ENCODE measurements at places on chromosomes 2 and 18.

DNA sequence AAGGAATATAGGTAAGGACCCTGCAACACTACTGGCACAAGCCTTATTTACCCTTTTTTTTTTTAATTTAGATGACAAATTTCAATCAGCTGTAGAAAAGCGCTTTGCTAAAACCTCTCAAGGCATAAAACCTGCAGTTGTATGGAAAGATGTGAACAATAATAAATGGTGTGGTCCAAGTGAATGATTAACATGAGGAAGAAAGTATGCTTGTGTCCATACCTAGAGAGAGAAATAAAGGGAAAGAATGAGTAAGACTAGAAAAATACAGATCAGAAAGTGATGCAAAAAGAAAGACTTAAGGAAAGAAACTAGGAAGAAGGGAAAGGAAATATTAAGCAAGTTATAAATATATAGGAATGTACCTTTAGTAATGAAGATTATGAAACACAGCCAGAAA, 119.2 kb upstream of the SCN7A start:
- DNase-seq = no peak

DNA sequence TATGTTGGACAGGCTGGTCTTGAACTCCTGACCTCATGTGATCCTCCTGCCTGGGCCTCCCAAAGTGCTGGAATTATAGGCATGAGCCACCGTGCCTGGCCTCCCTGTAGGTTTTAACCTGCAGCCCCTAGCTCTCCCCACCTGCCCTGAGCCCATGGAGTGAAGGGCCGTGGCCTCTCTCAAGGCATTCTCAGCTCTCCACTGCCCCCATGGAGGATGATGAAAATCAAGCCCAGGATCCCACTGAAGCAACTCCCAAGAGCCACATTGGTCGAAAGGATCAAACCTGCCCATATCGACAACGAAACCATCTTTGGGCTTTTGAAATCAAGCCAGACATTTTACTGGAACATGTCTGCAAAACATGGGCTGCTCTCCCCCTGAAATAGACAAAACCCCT, 22.4 kb upstream of the CREG2 start:
- no peak for DNase-seq

DNA sequence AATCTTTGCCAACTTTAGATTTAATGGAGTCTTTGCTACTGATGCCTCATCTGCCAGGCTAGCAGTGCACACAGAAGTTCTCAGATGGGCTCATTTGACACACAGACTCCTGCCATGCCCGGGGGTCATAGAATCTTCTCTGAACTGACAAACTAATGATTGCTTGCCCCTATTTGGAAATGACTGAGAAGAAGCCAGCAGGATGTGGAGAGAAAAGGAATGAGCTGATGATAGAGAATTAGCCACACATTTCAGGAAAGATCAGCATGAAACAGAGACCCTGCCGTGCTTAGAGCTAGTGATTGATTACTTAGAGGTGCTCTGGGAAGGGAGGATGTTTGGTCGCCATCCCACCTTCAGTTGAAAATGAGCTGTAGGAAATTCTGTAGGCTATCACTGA, 178.5 kb downstream of the TPGS2 start:
- DNase-seq = no peak

DNA sequence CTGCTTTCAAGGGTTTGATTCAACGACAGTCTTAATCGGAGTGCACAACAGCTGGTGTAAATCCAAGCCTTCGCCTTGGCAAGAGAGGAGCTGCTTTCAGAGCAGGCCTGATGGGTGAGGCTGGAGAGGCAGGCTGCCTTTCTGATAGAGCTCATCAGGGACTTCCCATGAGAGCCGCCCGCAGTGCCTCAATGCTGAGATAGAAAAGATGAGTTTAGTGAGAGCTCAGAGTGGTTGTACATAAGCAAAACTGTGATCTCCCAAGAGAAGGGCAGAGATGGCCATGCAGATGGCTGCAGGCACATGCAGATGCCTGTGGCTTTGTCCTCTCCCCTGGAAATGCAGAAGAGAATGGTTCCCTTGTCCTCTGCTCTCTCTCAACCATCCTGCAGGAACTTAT, 122.1 kb downstream of the ARL4C start:
- no peak for DNase-seq

- DNase-seq = no peak
These were observed 37.4 kb upstream of the C1D start for GRCh38 chr2:68100189-68100588.

DNA sequence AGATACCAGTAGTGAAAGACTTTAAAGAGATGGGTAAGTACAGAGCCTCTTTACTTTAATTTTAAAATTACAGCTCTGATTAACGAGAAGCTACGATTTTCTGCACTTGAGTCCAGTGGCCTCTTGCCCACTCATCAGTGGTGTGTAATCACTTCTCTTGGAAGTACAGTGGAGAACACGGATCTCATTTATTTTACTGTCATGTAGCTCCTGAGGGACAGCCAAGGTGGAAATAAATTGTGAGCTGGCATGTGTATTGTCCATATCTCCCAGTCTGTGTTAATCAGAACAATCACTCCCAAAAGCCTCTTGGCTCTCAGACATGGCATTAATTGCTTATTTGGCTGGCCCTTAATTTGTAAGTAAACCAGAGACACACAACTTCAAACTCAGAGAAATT, 69.4 kb downstream of the LOXHD1 start:
- DNase-seq = no peak

DNA sequence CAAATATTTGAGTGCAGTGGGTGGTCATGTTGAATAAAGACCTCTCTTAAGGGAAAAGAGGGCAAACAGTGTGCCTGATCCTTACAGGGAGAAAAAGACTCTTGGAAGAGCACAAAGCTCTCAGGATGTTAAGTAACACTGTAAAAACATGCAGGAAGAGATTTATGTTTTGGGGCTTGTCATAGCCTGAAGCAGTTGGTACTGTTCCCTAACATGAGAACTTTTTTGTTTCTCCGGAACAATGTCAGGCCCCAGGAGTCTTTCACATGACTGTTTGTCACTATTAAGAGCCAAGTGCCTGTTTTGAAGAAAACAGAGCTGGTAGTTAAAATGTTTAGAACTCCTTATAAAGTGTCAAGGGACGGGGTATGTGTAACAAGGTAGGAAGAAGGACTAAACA, 83.7 kb upstream of the B3GNT2 start:
- no peak for DNase-seq

DNA sequence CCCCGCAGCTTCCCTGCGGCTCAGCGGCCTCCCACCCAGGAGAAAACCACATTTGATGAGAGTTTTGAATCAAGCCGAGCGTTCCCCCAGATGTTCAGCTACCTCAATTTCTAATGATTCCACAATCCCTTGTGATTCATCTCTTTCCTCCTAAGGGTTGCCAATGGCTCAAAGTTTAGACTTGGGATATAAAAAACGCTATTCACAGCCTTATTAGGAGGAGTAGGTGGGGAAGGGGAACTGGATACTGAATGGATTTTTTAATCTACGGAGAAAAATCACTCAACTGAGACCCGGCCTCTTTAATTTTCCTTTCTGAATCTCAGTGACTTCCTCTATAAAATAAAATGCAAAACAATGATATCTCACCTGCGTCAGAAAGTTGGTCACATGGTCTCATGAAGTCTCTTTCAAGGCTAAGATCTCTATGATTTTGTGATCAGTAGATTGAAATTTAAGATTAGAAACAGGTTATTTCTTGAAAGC, 192.6 kb upstream of the TCF4 start:
- no peak for DNase-seq

DNA sequence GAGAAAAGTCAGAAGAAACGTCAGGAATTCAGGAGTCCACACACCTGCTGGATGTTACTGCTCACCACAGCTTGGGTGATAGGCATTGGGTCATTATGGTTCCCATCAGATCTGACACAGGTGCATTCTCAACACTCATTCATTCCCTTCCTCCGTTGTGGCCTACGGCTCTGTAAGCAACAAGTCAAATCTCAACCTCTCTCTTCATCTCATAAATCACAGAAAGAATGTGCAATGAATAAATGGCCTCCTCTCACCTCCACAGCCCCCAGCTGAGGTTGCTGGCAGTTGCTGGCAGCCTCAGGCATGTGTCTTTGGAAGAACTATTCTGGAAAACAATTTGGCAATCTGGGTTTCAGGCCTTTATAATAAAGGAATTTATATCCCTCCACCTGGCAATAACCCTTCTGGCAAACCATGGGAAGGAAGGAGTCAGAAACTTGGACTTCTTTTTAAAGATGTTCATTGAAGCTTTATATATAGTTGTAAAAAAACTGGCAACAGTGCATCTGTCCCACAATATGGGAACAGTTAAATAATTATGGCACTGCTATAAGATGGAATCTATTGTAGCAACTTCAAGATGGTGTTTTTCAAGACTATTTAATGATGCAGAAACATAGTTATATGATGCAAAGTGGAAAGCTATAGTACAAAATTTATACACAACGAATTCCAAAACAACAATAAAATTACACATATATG, 175.4 kb downstream of the ANAPC1 start:
- DNase-seq = no peak

- no peak for DNase-seq
These were observed 46.2 kb downstream of the COL4A4 start for GRCh38 chr2:227117852-227118251.

DNA sequence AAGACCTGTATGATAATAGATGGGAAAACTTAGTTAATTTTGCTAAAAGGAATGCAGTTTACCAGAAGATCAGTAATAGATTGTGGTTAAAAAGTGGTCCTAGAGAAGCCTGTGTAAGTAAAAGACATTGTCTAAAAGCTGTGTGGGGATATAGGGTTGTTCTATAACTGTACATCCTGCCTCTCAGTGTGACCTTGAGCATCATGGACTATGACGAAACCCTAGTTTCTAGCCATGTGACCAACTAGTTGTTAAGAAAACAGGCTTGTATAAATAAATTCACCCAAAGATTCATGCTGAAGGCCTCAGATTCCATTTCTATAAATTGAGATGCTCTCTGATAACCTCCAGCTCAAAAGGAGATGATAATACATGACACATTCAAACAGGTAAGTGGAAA, 160.7 kb downstream of the IKZF2 start:
- DNase-seq = no peak

DNA sequence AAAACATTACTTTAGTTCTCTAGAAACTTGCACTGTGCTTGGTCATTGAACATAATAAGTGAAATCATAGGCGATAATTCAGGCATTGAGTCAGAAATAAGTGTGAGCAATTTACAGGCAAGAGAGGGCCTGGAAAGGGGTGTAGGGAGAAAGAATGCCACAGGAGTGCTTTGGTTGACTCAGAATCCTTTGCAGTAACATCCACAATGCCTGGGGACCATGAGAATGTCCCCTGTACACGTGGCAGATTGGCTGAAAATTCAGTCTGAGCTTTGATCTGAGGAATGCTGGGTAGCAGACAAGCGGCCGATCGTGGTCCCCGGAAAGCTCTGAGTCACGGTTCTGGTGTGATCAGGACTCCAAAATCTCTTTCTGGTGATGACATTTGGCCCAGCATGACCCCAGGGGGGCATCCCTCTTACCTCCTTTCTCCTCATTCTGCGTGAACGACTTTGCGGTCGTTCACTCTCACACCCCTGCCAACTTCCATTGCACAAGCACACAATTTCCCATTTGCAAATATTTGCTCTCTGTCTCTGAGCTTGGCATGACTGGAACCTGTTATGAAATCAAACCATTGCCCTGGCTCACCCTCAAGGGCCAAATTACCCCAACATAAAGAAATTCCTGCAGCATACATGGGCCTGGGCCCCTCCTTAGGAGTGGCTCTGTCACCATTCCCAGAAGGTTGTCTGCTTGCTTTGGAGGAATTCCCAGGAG, 305.0 kb upstream of the EPAS1 start:
- no peak for DNase-seq

GRCh38 chr2:11642972-11643371, 27.0 kb downstream of the NTSR2 start:
- no peak for DNase-seq

GRCh38 chr2:187469538-187469937, 21.5 kb upstream of the CALCRL start:
- no peak for DNase-seq

DNA sequence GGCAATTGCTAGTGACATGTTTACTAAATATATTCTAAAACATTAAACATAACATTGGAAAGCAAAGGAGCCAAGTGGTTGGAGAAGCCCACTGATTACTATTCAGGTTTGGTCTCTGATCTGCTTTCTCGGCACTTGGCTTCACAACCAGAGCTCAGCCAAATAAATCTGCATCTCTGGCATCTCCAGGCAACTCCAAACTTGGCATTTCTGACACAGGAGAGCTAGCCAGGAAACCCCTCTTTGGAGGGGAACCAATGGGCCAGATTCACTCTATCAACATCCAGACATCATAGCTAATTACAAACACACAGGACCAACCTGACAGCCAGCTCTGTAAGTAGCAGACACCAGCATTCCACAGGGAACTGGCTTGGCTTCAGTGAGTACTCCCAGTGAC, 150.3 kb upstream of the ETAA1 start:
- no peak for DNase-seq

DNA sequence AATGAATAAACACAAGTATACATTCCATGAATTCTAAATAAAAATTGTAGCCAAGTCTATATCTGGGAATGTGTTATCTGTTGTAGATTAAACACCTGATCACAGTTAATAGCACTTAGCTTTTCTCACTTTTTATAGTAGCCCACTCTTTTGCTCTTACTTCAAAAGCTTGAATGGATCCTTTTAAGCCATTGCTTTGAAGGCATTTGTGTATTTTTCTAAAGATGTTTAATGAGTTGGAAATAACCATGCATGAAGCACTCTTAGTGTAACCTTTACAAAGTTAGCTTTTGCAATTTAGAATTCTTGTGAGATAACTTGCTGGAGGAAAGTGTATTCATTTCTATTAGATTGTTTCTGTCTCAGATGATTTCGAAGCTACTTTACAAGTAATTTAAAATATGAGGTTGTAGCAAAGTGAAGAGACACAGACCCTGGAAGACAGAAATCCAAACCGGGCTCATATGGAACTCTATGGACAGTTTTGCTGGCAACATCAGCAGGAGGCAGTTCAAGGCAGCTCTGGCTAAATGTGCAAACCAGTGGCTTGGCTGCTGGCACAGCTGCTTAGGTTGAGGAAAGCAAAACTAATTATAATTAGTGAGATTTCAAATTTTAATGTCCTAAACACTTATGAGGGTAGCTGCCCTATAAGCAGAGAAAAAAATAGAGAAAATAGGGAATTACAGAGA, 469.8 kb upstream of the ZEB2 start:
- DNase-seq = no peak

DNA sequence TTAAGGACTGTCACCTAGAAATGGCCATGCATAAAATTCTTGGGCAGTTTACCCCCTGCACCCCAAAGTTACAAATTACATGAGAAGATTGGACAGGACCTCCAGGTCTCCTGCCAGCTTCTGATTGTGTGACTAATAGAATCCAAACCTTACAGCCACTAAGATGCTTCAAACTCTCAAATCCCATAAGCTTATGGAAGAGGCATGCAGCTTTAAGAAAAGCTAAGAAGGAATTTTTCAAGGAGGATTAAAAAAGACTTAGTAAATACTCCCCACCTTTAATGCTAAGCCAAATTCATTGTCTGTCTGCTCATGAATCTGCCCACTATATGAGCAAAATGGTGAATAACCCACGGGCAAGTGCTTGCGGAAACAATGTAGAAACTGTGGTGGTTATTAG, 86.3 kb downstream of the MAIP1 start:
- no peak for DNase-seq

DNA sequence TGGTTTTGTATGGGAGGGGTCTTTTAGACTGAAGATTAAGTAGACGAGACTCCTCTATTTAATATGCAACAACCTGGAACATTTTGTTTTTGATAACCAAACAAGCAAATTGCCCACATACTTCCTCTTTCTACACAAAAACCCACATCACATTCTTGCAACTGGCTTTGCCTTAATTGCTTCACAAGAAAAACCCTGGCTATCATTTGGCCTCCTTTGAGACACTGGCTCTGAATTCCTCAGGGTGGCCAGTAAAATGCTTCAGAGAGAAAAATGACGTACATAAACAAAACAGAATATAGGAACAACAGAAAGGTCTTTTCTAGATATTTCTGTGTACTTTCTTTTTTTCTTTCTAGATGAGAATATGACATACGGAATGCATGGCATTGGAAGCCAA, 103.0 kb downstream of the TRIB2 start:
- no peak for DNase-seq
